ENCODE measurements at places on chromosomes 12 and 14.

DNA sequence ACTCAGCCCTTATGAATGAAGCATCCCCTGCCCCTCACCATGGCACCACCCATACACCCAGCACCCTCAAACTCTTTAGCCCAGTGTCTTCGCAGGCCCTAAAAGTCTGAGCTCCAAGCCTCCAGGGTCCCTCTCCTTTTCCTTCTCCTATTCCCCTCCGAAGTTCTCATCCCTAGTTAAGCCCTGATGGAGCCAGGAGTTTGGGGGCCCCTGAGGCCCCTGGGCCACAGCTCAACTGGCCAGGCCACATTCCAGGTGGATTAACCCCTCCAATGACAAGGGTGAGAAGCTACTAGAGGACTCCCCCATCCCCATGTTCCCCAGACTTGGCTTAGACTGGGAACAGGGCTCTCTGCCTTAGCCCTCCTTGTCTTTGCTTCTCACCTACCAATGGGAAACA lies 2.6 kb downstream of the RARG start:
- no peak for DNase-seq

- DNase-seq: no peak
These were observed 559 bp upstream of the RFC5 start for GRCh38 chr12:118015944-118016343.

DNA sequence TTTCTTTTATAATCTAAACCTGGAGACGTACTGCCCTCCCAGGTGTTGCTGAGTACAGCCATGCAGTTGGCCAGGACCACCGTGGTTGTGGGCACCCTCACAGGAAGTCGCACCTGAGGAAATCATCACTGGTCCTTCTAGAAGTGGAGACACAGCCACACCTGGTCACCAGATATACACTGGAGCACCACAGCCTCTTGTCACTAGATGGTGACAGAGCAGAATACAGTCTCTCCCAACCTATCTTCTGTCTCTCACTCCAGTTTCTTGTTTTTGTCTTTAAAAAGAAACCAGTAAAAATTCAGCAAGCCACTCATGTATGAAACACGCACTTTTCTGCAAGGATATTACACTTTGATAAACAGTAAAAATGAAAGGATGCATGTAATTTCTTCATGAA lies 43.1 kb upstream of the GPHB5 start:
- no peak for DNase-seq

GRCh38 chr14:89845346-89845745 lies 109.2 kb downstream of the EFCAB11 start:
- DNase-seq: peak; percentile 91

GRCh38 chr14:22691171-22691570 lies 47.0 kb upstream of the OR6J1 start:
- DNase-seq: peak; percentile 85

- DNase-seq: no peak
These were observed 1.3 kb downstream of the MAX start for GRCh38 chr14:65100922-65101541.

DNA sequence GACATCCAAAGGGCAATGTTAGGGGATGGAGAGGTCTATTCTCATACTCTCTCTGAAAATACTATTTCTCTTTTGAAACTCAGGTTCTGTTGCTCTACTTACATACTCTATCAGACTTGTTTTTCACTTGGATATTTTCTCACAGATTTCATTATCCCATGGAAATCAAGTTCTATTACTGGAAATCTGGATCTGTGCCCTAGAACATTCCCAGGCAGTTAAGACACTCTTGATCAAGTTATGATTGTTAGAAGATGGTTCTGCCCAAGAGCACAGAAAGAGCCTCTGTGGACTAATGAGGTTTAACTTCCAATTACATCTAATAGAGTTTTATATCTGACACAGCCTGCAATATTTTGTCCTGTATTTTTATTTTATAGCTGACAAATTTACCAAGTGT lies 591.0 kb upstream of the ATP2B1 start:
- no peak for DNase-seq

DNA sequence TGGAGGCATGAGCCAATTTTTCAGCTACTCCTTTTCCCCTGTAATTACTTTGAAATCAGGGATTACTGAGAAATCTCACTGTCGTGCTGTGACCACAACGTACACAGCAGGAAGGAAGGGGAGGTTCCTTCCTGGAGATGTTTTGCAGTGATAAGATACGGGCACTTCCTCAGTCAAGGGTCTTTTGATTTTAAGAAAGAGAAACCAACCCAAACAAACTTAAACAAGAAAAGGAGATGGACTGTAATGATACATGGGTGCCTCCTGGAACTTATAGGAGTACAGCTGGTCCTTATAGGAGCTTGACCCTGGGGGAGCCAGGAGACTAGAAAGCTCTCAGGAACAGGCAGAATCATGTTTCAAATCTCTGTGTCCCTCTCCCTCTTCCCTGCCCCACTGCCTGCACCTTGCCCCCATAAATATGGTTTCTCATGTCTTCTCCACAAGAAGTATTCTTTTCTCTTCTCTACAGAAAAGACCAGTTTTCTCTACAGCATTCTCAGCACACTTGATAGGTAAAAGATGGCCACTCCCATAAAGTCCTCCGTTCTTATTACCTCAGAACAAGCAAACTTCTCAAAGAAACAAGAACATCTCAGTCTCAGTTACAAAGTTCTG lies 281.1 kb upstream of the AMIGO2 start:
- DNase-seq: no peak

GRCh38 chr12:26768611-26769603 lies 64.1 kb downstream of the ITPR2 start:
- no peak for DNase-seq

DNA sequence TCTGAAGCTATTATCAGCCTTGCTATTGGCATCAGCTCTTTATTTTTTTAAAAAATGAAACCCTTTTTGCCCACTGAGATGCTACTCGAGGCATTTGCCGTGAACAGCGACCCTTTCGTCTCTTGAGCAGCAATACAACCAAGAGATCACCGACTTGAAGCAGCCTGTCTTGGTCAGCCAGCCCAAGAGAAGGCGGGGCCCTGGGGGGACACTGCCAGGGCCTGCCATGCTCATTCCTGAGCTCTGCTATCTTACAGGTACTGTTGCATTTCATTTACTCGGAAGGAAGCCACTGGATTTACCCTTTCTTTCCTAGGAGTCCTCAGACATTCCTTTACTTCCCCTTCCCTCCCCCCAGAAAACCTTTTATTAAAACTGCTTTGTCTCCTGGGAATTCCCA lies 16.7 kb downstream of the PIWIL1 start:
- DNase-seq: no peak

DNA sequence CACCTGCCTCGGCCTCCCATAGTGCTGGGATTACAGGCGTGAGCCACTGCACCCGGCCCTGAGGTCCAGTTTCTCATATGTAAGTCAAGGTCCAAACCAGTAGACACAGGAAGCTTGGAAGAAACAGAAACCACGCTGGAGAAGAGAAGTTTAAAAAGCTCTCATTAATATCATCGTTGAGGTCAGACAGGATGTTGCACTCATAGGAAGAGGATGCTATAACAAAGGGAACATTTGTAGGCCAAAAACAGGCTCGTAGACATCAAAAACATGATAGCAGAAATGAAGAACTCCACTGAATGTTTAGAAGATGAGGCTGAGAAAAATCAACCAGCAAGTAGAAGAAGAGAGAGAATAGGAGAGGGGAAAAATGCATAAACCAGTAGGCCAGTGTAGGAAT lies 46.8 kb downstream of the ACACB start:
- DNase-seq: no peak

Measured in fibroblast of skin of scalp (primary cell).